Activated CD4-positive, alpha-beta memory T cell treated with anti-CD3 and anti-CD28 coated beads, Interleukin-2, amount 10 ng/mL, durations not matched to agents 7 days and 5 days (primary cell): ENCODE measurements at places on chromosomes 2 and 18. TPM values are rescaled to one million over a fixed set of nuclear protein-coding genes. Genes with fewer than 3 reads are reported as not detected.

GRCh38 chr2:173898178-173898668 lies 67.0 kb downstream of the SP3 start:
- H3K36me3 ChIP-seq = peaks cover 13% of the 10 kb centered on the region
- H3K4me3 ChIP-seq = no peak overlapping the region
- no peak overlapping the region for H3K27ac ChIP-seq
- H3K4me1 ChIP-seq = peaks cover 14% of the 10 kb centered on the region
- no peaks in the 10 kb centered on the region for H3K27me3 ChIP-seq
- DNase-seq = no peak

GRCh38 chr2:110732422-110733413 lies at the start of gene ACOXL:
Gene ACOXL, plus strand, starts transcription at chr2:110732573. Its CDS starts 35,817 bp downstream, at chr2:110768390.
- H3K36me3 ChIP-seq = peaks cover 2% of the 10 kb centered on the region
- peak within 1 kb of the TSS; percentile 12 for H3K4me3 ChIP-seq
- no peak for DNase-seq

- H3K27me3 ChIP-seq = peaks cover 4% of the 10 kb centered on the region
- no peak overlapping the region for H3K27ac ChIP-seq
- no peak overlapping the region for H3K4me3 ChIP-seq
- H3K36me3 ChIP-seq = no peaks in the 10 kb centered on the region
- DNase-seq = no peak
- H3K4me1 ChIP-seq = no peaks in the 10 kb centered on the region
Measured at GRCh38 chr2:235053651-235054050, 101.8 kb downstream of the SH3BP4 start.

ERFE gene
- total RNA-seq = not detected

- no peaks in the 10 kb centered on the region for H3K27me3 ChIP-seq
- DNase-seq = no peak
- no peak overlapping the region for H3K27ac ChIP-seq
- no peaks in the 10 kb centered on the region for H3K36me3 ChIP-seq
- H3K4me3 ChIP-seq = no peak overlapping the region
Measured at GRCh38 chr18:71707985-71708500, 836.1 kb downstream of the CBLN2 start.

DNA sequence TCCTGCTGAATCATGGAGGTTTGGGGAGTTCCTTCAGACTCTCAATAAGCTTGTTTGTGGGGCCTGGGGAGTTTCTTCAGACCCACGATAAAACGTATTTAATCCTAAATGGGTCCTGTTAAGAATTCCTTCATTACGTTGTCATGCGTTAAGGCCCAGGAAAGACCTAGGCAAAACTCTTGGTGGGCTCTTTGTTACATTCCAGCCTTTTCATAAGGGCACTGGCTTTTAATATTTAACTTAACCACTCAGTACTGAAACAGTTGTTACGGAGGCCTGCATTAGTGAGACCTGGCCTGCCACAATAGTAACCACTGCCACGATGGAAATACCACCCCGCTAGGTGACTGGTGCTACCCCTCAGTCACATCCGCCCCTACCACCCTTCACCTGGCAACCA lies 17.5 kb upstream of the BIN1 start:
- H3K4me1 ChIP-seq = no peaks in the 10 kb centered on the region
- H3K27me3 ChIP-seq = no peaks in the 10 kb centered on the region
- no peak overlapping the region for H3K4me3 ChIP-seq
- H3K36me3 ChIP-seq = no peaks in the 10 kb centered on the region
- no peak for DNase-seq
- no peak overlapping the region for H3K27ac ChIP-seq

- no peak for DNase-seq
- no peak overlapping the region for H3K4me3 ChIP-seq
- no peaks in the 10 kb centered on the region for H3K27me3 ChIP-seq
- H3K27ac ChIP-seq = no peak overlapping the region
Measured at GRCh38 chr2:55109219-55109891, 59.1 kb upstream of the RTN4 start.

ADD2 gene
- total RNA-seq = 1.4 TPM

- peaks cover 2% of the 10 kb centered on the region for H3K27me3 ChIP-seq
- H3K36me3 ChIP-seq = no peaks in the 10 kb centered on the region
- H3K27ac ChIP-seq = no peak overlapping the region
- no peak overlapping the region for H3K4me3 ChIP-seq
- no peak for DNase-seq
Measured at GRCh38 chr2:46318579-46319460, 21.6 kb downstream of the EPAS1 start.

DNA sequence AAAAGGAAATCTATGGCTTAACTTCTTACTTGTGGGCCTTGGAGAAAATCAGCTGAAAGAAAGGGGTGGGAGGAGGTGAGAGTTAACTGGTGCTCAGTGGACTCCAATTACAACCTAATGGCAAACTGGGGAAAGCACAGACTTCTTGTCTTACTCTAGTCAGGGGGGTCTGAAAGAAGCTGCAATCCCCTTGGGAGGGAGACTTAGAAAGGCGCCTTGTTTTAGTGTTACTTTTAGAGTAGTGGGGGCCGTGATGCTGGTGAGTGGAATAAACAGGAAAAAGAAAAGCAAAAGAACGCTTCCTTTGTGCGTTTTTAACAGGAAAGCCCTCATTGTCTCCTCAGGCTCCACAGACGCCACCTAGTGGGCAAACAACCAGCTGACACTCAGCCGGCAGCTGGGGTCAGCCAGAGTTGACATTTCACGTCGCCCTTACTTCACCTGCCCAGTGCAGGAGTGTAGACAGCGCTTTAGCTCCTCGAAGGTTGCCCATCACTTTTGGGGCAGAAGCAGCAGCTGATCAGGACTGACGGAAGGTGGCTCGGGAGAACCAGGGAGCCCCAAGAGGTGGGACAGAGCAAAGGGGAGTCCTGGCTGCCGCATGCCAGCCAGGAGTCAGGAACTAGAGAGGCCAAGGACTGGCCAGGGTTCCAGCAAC lies 55.9 kb upstream of the GORASP2 start:
- H3K27me3 ChIP-seq = peaks cover 10% of the 10 kb centered on the region
- H3K4me1 ChIP-seq = peaks cover 12% of the 10 kb centered on the region
- peak overlapping the region; percentile 11 for H3K27ac ChIP-seq
- DNase-seq = peak; percentile 80
- H3K36me3 ChIP-seq = no peaks in the 10 kb centered on the region
- peak overlapping the region; percentile 51 for H3K4me3 ChIP-seq

NDUFAF7 gene
- total RNA-seq = 19.4 TPM

- no peak overlapping the region for H3K27ac ChIP-seq
- H3K27me3 ChIP-seq = no peaks in the 10 kb centered on the region
- peaks cover 57% of the 10 kb centered on the region for H3K36me3 ChIP-seq
- no peak overlapping the region for H3K4me3 ChIP-seq
- peaks cover 8% of the 10 kb centered on the region for H3K4me1 ChIP-seq
Measured at GRCh38 chr18:79974025-79974654, 9.7 kb downstream of the HSBP1L1 start.

PIEZO2 gene
- total RNA-seq = not detected

CRYGD gene
- not detected for total RNA-seq

- DNase-seq = no peak
- peak overlapping the region; percentile 88 for H3K27ac ChIP-seq
- peaks cover 44% of the 10 kb centered on the region for H3K4me1 ChIP-seq
- H3K36me3 ChIP-seq = peaks cover 44% of the 10 kb centered on the region
Measured at GRCh38 chr2:70068119-70068518, 19.2 kb upstream of the PCBP1 start.

MFSD6 gene
- 39.0 TPM for total RNA-seq

GRCh38 chr2:84257831-84258230 lies 201.2 kb downstream of the SUCLG1 start:
- DNase-seq = no peak
- H3K4me3 ChIP-seq = no peak overlapping the region
- H3K27me3 ChIP-seq = peaks cover 5% of the 10 kb centered on the region
- no peaks in the 10 kb centered on the region for H3K4me1 ChIP-seq
- no peak overlapping the region for H3K27ac ChIP-seq

GRCh38 chr2:64263315-64263714 lies 119.1 kb upstream of the PELI1 start:
- no peak for DNase-seq
- H3K27me3 ChIP-seq = peaks cover 2% of the 10 kb centered on the region
- no peaks in the 10 kb centered on the region for H3K36me3 ChIP-seq

APCDD1 gene
- not detected for total RNA-seq

- H3K27me3 ChIP-seq = no peaks in the 10 kb centered on the region
- H3K36me3 ChIP-seq = no peaks in the 10 kb centered on the region
- DNase-seq = no peak
- peak overlapping the region; percentile 79 for H3K4me3 ChIP-seq
- peak overlapping the region; percentile 44 for H3K27ac ChIP-seq
- H3K4me1 ChIP-seq = peaks cover 28% of the 10 kb centered on the region
Measured at GRCh38 chr18:9916077-9916639, 2.3 kb downstream of the VAPA start.

PSTPIP2 gene
- 7.9 TPM for total RNA-seq

GRCh38 chr2:1672738-1673137 lies 71.6 kb downstream of the PXDN start:
- DNase-seq = no peak
- no peaks in the 10 kb centered on the region for H3K36me3 ChIP-seq
- no peak overlapping the region for H3K27ac ChIP-seq
- no peaks in the 10 kb centered on the region for H3K27me3 ChIP-seq
- no peak overlapping the region for H3K4me3 ChIP-seq

- H3K4me1 ChIP-seq = peaks cover 67% of the 10 kb centered on the region
- peak overlapping the region; percentile 57 for H3K4me3 ChIP-seq
- no peaks in the 10 kb centered on the region for H3K27me3 ChIP-seq
- no peak for DNase-seq
Measured at GRCh38 chr2:218405086-218405745, 5.5 kb downstream of the CTDSP1 start.

LRRTM1 gene
- total RNA-seq = not detected
